GM04503 (cell line): ENCODE measurements at places on chromosomes 13 and 19.

GRCh38 chr13:46617229-46617721 is 64.3 kb downstream of the LRCH1 start:
- DNase-seq: no peak

DNA sequence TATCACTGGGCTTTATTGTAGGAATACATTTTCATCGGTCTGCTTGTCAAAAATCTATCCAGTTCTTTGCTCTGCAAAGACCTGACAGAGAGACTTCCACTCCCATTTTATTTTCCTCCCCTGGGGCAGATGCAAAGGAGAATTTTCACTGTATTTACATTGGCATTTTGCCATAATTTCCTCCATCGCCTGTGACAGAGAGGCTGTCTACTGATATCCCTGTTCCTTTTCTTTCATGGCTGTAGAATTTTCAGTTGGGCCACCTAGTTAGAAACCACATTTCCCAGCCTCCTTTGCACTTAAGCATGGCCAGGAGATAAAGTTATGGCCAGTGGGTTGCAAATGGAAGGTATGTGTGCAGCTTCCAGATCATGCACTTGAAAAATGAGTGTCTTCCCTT is 89.3 kb downstream of the NUFIP1 start:
- DNase-seq: no peak

GRCh38 chr13:110593430-110594130 is 21.8 kb upstream of the NAXD start:
- no peak for DNase-seq

DNA sequence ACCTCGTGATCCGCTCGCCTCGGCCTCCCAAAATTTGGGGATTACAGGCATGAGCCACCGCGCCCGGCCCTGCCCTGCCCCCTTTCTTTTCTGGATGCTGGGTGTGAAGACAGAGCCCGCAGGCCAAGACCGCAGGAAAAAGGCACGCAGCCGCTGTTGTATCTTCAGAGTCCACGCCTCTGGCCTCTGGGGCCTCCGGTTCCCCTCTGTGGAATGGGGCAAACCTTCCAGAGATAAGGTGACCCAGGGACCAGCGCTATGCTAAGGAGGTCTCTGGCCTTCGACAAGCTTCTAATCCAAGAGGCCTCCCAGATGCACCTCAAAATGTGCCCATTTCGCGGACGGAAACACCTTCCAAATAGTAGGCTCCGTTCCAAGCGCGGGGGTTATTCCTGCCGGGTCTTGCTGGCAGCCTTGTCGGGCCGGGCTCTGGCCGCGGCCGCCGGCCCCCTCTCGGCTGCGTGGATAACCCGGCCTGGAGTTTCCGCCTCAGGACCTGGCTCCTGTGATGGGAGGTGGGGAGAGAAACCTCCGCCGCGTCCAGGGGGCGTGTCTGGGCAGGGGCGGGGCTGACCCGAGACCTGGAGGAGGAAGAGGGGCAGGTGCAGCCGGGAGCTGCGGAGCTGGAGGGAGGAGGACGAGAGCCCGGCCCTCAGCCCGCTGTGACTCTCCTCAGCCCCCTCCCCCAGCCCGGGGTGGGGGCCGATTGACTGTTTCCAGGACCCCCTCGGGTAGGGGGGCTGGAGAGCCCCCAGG is 13.1 kb downstream of the TJP3 start:
- no peak for DNase-seq

DNA sequence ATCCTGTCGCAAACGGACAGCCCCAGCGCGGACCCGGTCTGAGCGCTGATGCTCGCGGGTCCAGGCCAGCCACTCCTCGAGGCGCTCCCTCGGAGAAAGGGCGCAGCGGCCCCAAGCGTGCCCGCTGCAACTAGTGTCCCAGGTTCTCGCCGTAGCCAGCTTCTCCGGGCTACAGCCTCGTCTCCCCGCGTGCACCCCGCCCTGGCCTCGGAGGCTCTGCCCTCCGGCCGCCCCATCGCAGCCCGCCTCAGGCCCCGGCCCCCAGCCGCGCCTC is 487 bp downstream of the FLT1 start:
- DNase-seq: no peak

GRCh38 chr13:31946091-31946770 is 85.3 kb upstream of the FRY start:
- peak; percentile 77 for DNase-seq

DNA sequence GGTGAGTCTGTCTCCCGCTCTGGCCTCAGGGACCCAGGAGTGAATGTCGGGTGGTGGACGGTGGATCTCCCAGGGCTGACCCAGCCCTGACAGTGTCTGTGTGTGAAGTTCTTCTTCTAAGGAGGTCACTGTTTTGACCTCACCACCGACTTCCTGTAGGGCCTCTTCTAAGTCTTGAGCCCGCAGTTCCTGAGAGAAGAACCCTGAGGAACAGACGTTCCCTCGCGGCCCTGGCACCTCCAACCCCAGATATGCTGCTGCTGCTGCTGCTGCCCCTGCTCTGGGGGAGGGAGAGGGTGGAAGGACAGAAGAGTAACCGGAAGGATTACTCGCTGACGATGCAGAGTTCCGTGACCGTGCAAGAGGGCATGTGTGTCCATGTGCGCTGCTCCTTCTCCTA is at the start of gene SIGLEC7:
Gene SIGLEC7, plus strand, starts transcription at position 183 of the 400 bp plus-strand sequence. Its CDS starts 69 bp downstream, at position 252.
- no peak for DNase-seq

GRCh38 chr19:8506402-8506957 is 4.0 kb upstream of the PRAM1 start:
- no peak for DNase-seq

DNA sequence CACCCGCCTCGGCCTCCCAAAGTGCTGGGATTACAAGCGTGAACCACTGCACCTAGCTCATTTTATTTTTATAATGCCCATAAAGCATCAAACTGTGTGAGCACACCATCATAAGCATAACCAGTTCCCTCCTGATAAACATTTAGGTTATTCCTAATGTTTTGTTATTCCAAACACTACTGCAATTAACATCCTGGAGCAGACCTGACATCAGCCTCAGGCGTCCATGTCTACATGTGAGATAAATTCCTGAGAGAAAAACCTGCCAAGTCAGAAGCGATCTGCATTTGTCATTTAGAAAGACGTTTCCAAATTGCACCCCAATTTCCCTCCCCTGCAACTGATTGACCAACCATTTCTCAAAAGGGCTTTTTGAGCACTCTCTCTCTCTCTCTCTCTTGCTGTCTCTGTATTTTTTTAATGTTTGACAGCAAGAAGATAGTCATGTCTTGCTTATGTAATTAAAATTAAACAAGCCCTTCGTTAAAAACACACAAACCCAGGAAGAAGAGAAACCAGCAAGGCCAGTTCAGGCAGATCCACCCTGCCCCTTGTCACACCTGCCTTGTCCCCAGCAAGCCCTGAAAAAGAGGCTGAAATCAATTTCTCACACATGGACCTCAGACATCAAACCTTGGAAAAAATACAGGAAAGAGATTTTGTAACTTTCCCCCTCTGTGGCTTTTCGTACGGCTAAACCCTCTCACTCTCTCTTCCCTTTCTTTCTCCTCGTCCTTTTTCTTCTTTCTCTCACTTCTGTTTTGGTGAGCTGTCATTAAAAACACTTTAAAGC is 9.9 kb downstream of the LYPD3 start:
- DNase-seq: no peak
